ENCODE measurements at places on chromosomes 2 and 18.

DNA sequence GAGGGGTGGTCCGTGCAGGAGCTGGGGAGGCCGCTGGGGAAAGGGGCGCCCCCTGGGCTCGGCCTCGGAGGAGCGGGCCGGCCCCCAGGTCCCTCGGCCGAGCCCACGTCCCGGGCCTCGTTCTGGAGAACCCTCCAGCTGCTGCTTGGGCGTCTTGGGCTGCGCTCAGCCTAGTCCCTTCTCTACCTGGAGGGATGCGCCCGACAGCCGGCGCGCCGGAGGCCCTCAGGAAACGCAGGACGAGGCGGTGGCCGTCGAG, 293 bp upstream of the D2HGDH start:
- no peak for DNase-seq

DNA sequence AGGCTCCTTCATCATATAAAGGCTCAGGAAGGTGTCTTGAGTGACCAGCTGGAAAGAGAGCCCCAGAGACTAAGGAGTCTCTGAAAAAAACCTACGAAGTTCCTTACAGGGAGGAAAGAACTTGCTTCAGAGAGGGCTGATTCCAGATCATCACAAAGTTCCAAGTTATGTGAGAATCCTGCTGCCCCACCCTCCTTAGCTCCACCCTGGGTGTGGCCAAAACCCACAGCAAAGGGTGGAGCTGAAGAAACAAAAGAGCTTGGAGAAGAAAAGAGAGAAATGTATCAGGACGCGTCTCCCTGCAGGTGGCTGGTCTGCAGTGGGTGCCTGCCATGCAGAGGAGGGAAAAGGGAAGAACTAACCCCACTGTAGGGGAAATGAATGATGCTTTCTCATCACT, 32.8 kb upstream of the ZNF396 start:
- DNase-seq: peak; percentile 74

GRCh38 chr2:231433990-231434389, 30.3 kb downstream of the NCL start:
- DNase-seq: no peak

DNA sequence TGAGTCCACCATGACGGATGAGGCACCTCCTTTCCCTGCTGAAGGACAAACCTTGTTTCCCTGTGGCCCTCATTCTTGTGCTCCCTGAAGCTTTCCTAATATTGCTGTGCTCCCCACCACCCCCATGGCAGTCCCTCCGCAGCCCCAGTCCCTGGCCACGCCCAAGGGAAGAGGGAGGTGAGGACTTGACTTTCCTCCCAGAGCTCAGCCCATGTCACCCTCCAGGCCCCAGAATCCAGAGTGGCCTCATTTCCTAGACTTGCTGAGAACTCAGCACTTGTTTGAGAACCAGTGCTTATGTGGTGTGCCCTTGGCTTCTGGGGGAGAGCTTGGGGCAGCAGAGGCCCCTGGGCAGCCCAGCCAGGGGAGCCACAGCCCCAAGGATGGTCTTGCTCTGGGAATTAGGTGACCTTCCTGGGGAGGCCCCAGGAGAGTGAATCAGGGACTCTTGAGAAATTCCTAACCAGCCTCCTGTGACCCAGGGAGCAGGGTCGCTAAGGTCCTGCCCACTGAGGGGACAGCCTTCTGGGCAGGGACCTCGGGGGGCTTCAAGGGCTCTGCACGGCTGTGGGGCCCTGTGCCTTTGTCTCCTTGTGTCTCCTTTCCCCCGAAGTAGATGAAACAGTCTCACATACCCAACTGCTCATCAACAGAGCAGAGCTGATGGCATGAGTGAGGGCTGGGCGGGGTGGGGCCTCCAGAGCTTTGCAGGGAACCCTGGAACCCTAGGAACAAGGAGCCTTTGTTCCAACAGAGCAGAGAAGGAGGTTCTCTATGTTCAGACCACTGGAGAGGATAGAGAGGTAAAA, 27.9 kb downstream of the PSD4 start:
- no peak for DNase-seq

GRCh38 chr2:216752855-216753505, 57.6 kb upstream of the IGFBP5 start:
- no peak for DNase-seq

DNA sequence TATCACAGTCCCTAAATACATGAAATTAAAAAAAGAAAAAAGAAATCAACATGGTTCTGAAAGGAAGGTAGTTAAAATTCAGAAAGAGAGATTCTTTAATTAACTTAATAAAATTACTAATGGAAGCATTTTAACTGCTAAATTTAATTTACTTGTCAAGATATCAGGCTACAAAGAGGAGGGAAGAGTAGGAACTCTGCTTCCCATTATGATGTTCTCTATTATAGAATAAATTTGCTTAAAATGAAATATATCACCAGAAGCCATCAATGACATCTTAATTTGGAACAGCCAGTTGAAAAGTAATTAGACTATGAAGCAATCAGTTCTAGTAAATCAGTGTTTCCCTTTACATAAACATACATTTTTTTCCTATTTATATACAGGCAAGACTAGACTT, 611.8 kb upstream of the FANCL start:
- no peak for DNase-seq

GRCh38 chr2:59389240-59389639, 1148.1 kb upstream of the FANCL start:
- DNase-seq: no peak

- DNase-seq: no peak
Observed at GRCh38 chr2:98426771-98427170, 17.9 kb upstream of the INPP4A start.

GRCh38 chr2:179440642-179441251, 176.1 kb upstream of the SESTD1 start:
- DNase-seq: peak; percentile 80

DNA sequence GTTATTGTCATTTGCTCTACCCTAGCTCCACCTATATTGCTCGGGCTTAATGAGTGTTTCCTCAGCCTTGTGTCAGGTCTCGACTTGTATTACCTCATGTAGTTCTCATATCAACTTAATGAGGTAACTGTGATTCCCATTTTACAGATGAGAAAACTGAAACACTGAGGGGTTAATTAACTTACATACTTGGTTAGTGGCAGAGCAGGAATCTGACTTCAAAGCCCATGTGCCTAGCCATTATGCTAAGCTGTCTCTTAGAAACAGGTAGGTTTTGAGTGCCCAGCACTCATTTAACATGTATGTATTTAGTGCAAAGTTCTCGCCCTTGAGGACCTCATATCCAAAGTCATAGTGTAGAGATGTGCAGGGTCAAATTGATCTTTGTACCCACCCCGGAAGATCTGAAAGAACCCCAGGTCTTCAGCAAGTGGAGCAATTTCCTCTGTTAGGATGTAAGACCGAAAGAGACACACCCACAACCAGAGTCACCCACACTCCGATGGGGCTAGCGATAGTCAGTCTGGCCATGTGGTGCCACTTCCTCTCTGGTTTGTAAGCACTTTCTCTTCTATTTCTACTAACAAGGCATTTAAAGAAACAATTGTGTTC, 121.0 kb upstream of the SLC39A10 start:
- DNase-seq: peak; percentile 97

- peak; percentile 63 for DNase-seq
Observed at GRCh38 chr2:26605195-26605998, 35.8 kb downstream of the CIB4 start.

DNA sequence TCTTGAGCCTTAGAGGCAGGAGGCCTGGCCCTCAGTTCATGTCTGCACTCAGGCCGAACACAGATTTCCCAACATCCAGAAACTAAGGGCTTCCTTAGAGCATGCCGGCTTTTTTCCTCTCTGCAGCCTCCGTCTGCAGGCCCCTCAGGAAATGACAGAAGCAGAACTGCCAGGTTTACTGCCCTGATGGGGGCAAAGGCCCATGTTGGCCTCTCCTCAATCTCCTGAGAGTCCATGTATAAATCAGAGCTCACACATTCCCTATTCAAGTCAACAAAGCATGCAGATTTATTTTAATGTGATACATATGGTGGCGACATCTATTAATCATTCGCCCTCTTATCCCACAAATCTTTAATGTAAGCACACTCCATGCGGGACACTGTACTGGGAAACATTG, 475.6 kb upstream of the HS6ST1 start:
- DNase-seq: no peak

- DNase-seq: no peak
Observed at GRCh38 chr2:67561457-67561965, 164.4 kb downstream of the ETAA1 start.

- no peak for DNase-seq
Observed at GRCh38 chr2:68345129-68345875, 19.8 kb upstream of the PLEK start.

- DNase-seq: no peak
Observed at GRCh38 chr2:140349695-140350094, 1569.5 kb upstream of the NXPH2 start.

DNA sequence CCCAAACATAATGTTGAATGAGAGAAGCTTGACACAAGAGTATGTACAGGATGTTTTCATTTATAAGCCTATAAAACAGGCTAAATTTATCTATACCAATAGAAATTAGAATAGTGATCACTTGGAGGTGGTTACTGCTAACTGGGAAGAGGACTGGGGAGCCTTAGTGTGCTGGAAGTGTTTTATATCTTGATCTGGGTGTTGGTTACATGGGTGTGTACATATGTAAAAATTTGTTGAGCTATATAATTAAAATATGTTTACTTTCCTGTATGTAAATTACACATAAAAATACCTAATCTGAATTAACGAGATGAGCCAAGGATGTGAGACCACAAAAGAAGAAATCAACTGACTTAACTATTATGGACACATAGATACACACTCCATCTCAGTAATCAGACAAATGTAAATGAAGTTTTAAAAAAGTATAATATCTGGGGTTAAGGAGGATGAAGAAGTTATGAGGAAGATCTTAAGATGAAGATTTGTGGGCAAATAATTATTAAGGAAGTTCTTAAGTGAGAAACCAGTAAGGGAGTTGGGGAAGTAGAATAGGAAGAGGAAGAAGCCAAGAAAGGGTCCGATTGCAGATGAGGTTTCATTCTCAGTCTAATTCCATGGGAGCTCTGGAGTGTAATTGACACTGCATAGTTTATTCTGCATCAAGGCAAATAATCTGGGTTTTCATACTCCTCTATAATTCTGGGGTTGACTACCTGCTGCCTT, 32.3 kb upstream of the NABP1 start:
- DNase-seq: no peak
